ENCODE measurements at places on chromosomes 16 and 17.

GRCh38 chr17:7809086-7809790 lies 24.8 kb upstream of the KDM6B start:
- no peak for DNase-seq

DNA sequence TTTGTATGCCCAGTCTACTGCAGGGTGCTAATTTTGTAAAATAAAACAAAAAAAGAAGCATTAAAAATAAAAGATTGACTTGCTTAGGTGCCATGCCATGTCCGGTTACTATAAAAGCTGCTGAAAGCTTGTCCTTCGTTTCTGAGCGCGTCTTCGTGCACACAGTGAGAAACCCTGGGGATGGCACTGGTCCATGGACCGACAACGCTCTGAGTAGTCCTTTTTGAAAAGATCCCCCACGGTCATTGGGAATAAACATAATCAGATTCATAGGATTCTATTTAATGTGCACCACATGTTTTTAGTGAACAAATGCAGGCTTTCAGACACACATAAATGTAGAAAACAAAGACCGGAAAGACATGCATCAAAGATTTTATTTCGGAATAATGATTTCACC lies 146.3 kb downstream of the XYLT1 start:
- no peak for DNase-seq

- DNase-seq = no peak
These were observed 15.3 kb downstream of the ENGASE start for GRCh38 chr17:79089720-79090442.

GRCh38 chr17:39738568-39738901 lies 797 bp downstream of the GRB7 start:
- DNase-seq = no peak

GRCh38 chr16:9869776-9870175 lies 312.5 kb downstream of the GRIN2A start:
- DNase-seq = no peak

DNA sequence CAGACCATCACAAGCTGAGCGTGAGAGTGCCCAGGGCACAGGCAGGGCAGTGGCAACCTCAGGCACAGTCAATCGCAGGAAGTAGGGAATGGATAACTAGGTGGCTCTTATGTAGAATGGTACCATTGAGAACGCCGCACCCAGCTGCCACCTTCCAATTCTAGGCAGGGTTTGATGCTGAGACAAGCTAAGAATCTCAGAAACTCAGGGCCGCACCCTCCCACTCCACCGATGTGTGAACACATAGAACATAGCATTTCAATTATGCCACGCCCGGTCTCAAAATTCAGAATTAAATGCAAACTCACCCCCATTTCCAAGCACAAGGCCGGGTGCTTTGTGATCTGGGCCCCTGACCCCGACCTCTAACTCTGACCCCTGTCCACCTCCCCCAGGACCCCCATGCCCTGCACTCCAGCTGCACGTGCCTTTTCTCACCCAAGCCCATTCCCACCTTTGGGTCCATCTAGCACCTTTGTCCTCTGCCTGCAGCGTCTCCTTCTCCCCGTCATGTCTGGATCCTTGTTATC lies 178.4 kb downstream of the C16orf95 start:
- DNase-seq = no peak

- no peak for DNase-seq
These were observed 55.2 kb upstream of the SREBF1 start for GRCh38 chr17:17892009-17892408.

DNA sequence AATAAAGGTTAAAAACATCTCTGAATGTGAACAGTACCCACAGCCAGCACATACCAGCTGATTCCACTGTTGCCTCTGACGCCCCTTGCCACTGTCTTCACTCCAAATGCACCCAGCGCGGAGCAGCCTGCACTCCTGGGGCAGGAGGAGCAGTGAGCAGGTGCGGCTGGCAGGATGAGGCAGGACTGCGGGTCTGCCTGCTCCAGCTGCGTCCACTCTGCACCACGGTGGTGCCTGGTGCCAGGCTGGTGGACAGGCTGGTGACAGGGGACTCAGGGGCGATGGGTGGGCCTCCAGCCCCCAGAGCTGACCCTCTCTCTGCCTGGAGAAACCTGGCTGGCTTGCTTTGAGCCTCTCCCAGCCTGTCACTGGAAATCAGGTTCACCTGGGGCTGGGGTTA lies 9.4 kb downstream of the RAB40B start:
- DNase-seq = no peak

DNA sequence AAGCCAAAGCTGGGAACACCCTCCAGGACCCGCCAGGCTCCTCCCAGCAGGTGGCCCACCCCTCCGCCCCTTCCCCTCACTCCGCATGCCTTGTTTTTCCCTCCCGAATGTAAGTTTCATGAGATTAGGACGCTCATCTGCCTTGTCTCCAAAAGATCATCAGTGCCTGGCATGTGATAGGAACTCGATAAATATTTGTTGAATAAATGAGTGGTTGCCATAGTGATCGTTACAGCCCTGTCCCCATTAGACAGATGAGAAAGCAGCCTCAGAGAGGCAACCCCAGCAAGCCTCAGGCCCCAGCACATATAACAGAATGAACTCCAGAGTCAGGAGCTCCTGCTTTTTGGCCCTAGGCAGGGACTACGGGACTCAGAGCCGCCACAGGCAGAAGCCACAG lies 5.0 kb downstream of the CAMKK1 start:
- no peak for DNase-seq

GRCh38 chr17:82696916-82697807 lies 1.3 kb downstream of the RAB40B start:
- no peak for DNase-seq

GRCh38 chr17:65173284-65173793 lies 36.2 kb downstream of the RGS9 start:
- DNase-seq = peak; percentile 98

DNA sequence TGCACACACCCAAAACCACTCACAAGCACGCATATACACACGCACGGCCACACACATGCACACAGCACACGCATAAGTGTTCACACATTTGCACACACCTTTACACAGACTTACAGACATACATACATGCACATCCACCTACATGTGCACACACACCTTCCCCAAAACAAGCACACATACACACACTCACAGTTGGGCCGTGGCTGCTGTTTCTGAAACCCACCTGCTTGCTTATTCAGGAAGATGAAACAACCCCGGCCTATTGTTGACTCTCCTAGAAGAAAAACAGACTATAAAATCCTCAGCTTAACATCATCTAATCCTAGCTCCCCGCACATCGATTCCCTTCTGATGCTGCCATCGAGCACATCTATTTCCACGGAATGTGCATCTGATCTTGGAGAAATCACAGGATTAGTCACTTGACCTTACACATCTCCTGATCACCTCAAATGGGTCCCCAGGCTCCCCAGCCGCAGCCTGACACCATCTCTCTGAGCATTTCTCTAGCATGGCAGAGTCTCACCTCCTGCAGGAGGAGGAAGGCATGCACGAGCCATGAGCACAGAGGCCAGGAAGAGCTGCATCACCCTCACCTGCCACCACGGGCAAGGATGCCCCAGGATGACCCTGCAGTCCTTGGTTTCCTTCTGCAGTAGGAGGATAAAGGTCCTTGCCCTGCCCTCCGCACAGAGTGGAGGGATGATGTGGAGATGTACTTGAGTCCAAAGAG lies 105.8 kb upstream of the CDH5 start:
- no peak for DNase-seq

GRCh38 chr17:34997355-34997862 lies 17.1 kb downstream of the LIG3 start:
- DNase-seq = no peak

GRCh38 chr17:39193346-39193745 lies 4.1 kb downstream of the CACNB1 start:
- DNase-seq = no peak

DNA sequence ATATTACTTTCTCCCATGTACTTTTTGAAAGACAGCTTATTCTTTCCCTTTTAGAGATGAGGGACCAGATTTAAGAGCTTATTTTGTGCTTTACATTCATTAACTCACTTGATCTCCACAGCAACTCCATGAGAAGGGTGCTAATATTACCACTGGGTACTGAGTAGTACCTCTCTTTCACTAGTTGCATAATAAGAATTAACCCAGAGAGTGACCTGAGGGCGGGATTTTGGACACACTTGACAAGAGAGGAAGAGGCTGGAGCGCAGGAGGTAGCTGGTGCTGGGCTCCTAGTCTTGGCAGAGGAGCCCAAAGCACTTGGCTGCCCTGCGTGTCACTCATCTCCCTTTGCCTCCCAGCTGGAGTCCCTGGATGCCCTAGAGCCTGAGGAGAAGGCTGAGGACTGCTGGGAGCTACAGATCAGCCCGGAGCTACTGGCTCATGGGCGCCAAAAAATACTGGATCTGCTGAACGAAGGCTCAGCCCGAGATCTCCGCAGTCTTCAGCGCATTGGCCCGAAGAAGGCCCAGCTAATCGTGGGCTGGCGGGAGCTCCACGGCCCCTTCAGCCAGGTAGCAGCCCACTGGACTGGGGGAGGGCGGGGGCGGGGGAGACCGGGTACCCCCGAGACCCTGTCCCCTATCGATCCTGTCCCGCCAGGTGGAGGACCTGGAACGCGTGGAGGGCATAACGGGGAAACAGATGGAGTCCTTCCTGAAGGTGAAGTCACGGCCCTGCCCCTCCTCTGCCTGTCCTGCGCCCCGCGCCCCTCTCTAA lies 1.7 kb upstream of the MAZ start:
- DNase-seq = peak; percentile 34

DNA sequence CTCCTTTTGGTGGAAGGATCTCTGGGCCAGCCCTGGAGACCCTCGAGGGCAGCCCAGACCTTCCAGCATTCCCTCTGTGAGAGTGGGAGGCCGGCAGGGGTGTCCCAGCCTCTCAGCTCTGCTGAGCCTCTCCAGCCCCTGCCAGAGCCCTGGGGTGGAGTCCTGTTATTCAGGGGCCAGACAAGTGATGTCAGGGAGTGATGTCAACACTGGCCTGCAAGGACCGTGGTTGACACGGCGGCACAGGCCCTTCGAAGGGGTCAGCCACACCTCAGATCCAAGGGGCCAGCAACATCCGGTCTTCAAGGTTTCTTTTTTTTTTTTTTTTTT lies 231.2 kb downstream of the KATNIP start:
- no peak for DNase-seq

DNA sequence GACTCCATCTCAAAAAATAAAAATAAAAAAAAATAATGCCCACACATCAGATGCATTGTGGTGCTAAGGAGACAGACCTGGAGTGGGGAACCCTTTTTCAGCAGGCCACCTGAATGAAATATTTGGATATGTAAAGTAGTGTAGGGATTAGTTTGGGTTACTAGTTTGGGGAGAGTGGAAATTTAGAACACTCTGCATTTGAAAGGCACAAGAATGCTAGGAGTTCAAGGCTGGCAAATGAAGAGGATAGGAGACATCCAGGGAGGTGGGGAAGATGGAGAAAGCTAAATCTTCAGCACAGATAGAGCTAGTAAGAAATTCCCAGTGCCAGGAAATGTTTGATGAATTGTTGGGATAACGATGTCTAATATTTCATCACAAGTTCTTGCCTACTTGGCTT lies 298.3 kb upstream of the ERCC4 start:
- no peak for DNase-seq

- no peak for DNase-seq
These were observed 114.4 kb upstream of the HAS3 start for GRCh38 chr16:68991075-68991474.

DNA sequence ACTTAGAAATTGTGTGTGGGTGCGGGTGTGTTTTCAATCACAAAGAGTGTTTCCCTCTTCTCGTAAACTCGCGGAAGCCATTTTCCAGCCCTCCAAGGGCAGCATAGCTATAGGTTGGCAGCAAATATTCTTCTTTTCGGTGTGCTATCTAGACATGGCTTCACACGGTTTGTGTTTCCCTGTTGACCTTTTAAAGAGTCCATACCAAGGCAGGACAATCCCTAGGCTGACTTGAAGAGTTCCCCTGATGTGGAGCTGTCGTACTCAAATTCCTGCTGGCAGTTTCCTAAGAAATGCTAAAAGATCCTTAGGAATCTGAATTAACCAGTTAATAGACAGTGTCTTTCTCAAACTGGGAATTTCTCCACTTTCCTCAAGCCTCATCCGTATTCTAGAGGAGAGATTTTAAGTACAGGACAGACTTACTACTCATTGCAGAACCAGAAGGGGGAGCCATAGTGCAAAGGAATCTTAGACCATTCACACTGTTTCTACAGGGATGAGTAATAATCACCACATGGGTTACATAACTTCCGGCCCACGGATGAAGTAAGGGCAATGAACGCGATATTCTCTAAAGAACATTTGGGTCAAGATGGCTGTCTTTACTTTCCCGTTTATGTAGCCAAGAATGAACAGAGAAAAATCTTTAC lies 288.6 kb upstream of the ELAC2 start:
- DNase-seq = no peak

GRCh38 chr17:68196394-68197090 lies 51.3 kb upstream of the AMZ2 start:
- DNase-seq = no peak

DNA sequence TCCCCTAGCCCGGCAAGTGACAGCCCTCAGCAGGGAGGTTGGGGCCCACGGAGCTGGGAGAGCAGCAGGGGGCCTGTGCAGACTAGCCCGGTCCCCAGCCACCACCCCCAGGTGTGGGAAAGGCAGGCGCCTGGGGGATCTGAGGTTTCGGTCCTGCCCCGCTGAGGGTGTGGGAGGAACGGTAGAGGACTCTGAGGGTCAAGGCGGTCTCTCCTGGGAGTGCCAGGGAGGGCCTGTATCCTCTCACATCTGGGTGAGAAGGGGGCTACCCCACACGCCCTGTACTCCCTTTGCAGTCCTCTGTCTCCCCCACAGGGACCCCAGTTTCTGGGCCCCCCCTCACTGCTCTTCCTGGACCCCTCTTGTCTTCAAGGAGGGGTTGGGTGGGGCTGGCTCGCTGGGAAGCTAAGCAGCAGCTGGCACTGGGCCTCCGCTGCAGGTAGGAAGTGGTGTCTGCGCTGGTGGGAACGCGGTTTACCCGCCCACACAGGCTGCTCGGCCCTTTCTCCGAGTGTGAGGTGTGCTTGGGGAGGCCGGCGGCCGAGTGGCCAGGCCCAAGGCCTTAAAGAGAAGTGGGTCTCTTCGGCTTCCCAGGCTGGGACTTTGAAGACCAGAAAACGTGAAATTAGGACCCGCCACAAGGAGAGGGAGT lies 15.4 kb downstream of the CD7 start:
- no peak for DNase-seq

GRCh38 chr16:87803385-87803784 lies 37.6 kb upstream of the KLHDC4 start:
- DNase-seq = no peak

DNA sequence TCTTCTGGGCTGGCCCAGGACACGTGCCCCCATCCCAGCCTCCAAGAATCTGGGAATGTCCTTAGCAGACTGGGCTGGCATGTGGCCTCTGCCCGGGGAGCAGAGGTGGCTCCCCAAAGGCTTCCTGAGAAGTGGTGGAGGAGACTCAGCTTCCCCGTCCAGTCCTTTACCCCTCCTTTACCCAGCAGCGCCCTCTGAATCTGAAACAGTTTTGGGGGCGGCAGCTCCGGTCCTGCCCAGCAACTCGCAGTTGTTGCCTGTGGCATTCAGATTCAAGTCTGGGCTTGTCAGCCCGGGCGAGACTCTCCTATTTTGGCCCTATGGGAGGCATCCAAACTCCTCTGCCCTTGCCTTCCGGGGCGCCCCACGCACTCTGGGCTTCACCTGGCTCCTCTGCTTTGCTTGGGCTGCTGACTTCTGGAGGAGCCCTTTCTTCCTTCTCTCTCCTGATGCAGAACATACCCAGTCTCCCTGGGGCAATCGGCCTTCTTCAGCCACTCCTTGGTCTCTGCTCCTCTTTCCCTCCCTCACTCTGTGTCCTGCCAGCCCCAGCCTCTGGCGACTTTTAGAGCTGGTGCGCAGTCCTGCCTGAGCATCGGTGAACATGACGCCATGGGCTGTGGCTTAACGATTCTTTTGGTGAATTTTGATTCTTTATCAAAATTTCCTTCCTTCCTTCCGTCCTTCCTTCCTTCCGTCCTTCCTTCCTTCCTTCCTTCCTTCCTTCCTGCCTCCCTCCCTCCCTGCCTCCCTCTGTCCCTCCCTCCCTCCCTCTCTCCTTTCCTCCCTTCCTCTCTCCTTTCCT lies 55.2 kb downstream of the CMIP start:
- no peak for DNase-seq
